Chondrocyte (in vitro differentiated cells): ENCODE measurements at places on chromosomes 1 and 21. TPM values are rescaled to one million over a fixed set of nuclear protein-coding genes. Genes with fewer than 3 reads are reported as not detected.

Gene CLCA4
- total RNA-seq: not detected in 3 replicates

Gene TRIM67
- 1.2 to 2.9 TPM (median 1.6 TPM) in 3 replicates for total RNA-seq

Gene VSIG8
- total RNA-seq: not detected in 3 replicates

Gene OR10T2
- total RNA-seq: not detected in 3 replicates

Gene TRIM63
- 0.26 to 0.70 TPM in 2 of 3 replicates, not detected in the other for total RNA-seq

Gene CENPS
- 11.3 to 18.7 TPM (median 12.9 TPM) in 3 replicates for total RNA-seq

Gene STPG1
- 5.0 to 6.8 TPM (median 5.8 TPM) in 3 replicates for total RNA-seq

Gene TMEM201
- 10.4 to 13.4 TPM (median 10.6 TPM) in 3 replicates for total RNA-seq
